ENCODE measurements at places on chromosomes 16 and 17. TPM values are rescaled to one million over a fixed set of nuclear protein-coding genes. Genes with fewer than 3 reads are reported as not detected.

DNA sequence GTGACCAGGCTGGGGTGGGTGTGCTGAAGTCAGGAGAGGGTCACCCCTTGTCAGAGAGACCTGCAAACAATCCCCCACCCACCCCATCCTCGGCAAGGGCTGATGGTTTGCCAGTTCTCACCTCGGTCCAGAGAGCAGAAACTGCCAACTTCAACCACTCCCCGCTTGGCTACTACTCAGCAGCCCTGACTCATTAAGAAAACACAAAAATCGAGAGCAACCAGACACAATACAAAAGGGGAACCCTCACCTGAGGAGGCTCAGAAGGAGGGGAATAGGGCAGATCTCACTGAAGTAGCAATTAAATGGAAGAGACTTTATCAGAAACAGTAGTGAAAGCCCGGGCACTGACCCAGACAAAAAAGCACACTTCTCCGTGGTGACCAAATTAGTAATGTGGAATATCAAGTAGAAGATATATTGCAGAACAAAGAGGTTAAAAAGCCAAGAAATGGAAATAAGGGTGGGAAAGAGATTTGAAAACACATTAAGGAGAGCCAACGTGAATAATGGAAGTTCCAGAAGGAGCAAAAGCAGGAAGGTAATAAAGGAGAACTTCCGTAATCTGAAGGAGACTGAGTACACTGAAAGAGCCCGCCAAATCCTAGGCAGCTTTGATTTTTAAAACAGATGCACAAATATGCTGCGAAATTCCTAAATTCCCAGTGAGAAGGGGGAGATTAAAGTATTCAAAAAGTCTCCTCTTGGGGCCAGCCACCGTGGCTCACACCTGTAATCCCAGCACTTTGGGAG lies 23.6 kb downstream of the CENPV start:
- DNase-seq: peak; percentile 85

DNA sequence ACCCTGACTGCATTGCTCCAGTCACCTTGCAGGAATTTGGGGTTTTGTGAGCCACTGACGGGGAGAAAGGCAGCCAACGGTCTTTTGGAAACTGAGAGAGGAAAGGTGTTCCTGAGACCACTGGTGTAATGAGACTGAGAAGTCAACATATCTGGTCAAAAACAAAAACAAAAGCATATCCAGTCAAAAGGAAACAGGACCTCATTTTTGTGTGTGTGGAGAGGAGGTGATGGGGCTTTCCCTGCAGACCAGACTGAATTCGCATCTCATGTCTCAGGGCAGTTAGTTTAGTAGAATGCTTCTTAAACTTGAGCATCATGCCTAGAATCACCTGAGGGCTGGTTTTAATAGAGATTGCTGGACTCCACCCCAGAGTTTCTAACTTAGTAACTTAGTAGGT lies 198.4 kb downstream of the COPRS start:
- no peak for DNase-seq

The HOXB2 gene
- 3.3 TPM for total RNA-seq

The EPOP gene
- 3.2 TPM for total RNA-seq

DNA sequence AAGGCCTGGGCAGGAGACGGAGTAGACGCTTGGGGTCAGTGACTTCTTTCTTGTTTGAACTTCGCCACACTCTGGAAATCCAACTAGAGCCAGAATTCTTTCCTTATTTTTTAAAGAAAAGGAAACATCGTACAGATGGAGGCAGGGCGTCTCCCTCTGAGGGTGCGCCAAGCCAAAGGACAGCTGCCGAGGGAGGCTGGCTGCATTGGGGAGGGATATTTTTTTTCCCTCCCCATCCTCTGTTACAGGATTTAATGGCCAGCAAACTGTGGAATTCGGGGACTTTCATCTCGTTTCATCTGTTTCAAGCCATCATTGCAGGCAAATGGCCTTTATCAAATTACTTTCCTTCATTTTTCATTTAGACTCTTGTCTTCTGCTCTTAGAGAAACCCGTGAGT lies 15.9 kb downstream of the CDK5R1 start:
- DNase-seq: no peak

DNA sequence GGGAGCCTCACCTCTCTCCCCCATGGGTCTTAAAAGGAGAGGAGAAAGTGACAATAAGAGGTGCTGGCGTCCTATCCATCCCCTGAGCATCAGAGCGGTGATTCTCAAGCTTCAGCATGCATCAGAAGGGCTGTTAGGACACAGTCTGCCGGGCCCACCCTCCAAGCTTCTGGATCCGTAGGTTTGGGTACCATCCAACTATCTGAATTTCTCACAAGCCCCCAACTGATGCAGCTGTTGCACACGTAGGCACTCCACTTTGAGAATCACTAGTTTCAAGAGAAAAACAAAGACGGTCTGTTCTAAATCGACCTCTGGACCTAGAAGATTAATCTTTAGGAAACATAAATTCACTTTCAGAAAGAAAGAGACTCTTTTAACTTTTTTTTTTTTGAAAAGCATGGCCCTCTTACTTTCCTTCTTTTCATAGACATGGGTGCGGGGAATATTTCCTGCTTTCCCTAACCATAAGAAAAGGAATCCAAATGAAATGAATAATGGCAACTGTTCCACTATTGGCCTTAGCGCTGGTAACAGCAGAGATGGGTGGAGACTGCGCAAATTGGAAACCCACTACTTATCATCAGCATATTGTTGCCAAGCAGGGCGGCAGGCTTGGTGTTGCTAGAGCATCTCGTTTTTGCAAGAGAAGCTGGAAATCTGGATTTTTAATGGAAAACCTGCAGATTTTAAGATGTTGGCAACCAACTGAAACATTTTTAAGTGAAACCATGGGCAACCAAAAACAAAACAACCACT lies 144.4 kb downstream of the GAS7 start:
- DNase-seq: no peak
